NCI-H1105 (cell line): ENCODE measurements at places on chromosomes 2 and 18.

- DNase-seq: no peak
Measured at GRCh38 chr2:205683502-205684367, 1.4 kb downstream of the NRP2 start.

DNA sequence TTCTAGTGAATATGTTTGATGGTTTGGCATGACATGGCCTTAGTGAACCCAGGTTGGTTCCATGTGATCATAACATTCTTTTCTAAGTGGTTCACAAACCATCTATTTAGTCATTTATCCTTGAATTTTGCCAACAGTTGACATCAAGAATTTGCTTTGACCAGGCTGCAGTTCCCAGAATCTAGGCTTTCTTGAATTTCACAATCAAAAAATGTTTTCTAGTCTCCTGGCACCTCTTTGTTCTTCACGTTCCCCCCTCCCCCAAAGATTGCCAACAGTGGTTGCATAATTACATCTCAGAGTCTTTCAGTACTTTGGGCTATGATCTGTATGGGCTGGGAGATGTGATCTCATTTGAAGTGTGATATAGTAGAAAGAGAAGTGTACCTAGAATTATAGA is 124.0 kb downstream of the GATA6 start:
- no peak for DNase-seq

GRCh38 chr2:122395687-122396086 is 640.2 kb downstream of the TSN start:
- DNase-seq: no peak

GRCh38 chr2:177753682-177754491 is 318.7 kb downstream of the PDE11A start:
- no peak for DNase-seq

- DNase-seq: no peak
Measured at GRCh38 chr2:12928197-12928774, 211.6 kb downstream of the TRIB2 start.

GRCh38 chr18:67001052-67001451 is 397.2 kb upstream of the CDH19 start:
- DNase-seq: no peak

DNA sequence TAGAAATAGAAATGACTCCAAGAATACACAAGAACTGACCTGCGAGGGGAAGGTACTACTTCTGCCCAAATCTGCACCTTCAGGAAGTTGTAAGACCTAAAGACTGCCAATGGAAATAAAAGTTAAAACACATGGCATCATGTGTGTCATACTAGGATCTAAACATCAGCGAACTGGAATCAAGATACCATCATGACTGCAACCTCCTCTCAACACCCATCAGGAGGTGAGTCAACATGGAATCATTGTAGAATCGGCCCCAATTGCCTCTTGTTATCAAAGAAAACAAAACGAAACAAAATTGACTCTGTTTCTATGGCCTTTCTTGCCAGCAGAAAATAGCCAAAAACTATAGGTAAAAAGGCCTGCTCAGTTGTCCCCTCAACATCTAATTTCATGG is 15.1 kb downstream of the RDH14 start:
- no peak for DNase-seq

GRCh38 chr2:223999862-224000261 is 39.2 kb downstream of the SERPINE2 start:
- DNase-seq: no peak
